Stomach (tissue), 19 donors: ENCODE measurements at places on chromosomes 2 and 18.

DNA sequence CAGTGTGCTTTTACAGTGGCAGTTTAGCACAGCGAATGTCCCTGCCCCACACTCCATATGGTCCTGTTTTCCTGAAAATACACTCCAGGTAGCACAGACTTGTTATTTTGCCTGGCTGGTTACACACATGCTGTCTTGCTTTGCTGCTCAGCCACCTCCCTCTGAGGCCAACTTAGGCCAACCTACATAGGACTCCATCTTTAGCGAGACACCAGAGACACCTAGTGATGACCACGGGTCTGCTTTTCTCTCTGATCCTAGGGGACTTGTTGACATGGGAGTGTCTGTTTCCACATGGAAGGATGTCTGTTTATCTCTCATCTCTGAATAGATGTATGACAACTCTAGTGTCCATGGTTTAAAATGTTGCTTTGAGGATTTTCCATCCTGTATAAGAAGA lies 43.3 kb downstream of the PLEKHB2 start:
- H3K27me3 ChIP-seq = no peaks in the 10 kb centered on the region
- no peak overlapping the region for H3K27ac ChIP-seq
- H3K4me3 ChIP-seq = no peak overlapping the region
- no peak for DNase-seq

DNA sequence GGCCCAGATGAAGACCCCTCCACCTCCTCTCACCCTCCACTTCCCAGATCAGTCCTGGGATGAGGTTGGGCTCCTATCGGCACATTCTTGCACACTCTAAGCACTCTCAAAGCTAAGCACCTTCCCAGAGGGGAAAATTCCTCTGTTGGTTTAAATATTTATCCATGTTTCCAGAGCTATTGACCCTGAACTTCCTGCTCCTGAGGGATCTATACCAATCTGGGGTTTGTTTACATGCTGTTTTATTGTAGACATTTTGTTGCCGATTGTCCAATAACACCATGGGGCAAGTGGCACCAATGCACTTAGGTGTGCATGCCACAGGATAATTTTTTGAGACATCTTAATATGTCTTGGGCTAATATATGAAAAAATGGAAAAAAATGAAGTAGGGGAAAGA lies 476.2 kb downstream of the SLC4A3 start:
- H3K36me3 ChIP-seq = no peaks in the 10 kb centered on the region
- DNase-seq = no peak
- peaks cover 9% of the 10 kb centered on the region for H3K27me3 ChIP-seq
- no peak overlapping the region for H3K27ac ChIP-seq

- H3K27me3 ChIP-seq = no peaks in the 10 kb centered on the region
- no peak for DNase-seq
- H3K27ac ChIP-seq = no peak overlapping the region
- H3K4me1 ChIP-seq = no peaks in the 10 kb centered on the region
- no peak overlapping the region for H3K4me3 ChIP-seq
These were observed 138.0 kb upstream of the ASB18 start for GRCh38 chr2:236402033-236402790.

DNA sequence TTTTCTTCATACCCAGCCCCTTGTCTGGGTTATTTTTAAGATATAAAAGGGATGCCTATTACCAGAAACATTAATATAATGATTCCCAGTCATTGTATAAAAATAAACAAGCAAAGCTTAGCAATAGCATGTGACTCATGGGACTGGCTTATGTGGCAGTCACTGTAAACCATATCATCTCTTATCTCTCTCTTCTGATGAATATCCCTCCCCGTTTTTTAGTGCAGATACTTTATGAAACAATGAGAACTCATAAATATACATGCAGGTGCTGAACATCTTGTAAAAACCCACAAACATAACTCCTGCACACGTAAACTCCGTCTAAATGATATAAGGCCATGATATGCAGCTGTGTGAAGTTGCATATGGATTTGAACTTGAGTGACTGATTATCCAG lies 154.9 kb downstream of the MGAT5 start:
- DNase-seq = no peak
- no peak overlapping the region for H3K27ac ChIP-seq
- H3K27me3 ChIP-seq = no peaks in the 10 kb centered on the region
